ENCODE measurements at places on chromosomes 3 and 15.

DNA sequence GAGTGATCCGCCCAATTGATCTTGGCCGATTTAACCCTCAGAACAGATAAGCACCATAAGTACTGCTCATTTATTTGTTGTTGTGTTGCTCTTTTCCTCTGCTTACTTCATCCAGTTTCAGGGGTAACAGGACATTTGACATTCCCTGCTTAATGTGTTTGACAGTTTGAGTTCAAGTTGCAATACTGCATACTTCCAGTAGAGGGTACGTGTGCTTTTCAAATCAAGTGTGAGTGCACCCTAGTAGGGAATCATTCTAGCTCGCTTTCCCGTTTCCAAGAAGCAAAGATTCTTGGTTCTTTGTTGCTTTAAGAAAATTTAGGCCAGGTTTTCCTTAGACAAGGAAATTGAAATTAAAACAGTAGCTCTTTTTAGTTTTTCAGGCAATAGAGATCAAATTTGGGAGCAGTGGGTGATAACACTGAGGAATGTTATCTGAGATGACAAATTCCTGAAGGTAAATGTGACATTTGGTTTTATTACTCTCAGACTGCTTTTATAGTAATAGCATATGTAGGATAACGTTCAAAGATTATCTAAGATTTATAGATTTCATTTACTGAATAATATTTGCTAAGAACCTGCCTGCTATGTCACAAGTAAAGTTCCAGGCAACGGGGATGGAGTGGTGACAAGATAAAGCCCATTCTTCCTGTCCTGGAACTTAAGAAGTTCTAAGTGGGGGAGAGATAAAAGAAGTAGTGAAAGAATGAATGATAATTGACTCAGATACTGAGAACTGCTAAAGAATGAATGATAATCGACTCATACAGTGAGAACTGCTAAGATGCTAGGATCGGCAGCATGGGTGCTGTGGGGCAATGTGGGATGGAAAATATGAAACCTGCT, 73.3 kb downstream of the SYNPR start:
- no peak for DNase-seq

DNA sequence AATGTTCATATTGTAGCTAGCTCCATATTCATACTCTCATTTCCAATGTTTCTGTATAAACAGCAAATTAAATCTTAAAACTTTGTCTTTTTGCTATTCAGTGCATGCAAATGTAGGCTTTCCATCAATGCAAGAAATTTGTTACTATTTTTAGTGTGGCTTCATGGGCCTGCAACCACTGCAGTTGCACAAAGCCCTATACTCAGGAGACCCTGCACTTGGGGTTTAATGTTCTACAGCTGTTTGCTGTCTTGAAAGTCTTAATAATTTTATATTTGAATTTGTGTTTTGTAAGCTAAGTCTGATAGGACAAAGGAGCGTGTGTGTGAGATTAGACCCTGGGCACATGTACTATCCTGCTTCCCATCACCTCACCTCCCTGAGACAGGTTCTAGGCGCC, 9.6 kb downstream of the PYDC2 start:
- DNase-seq, result no peak

- no peak for DNase-seq
These were observed 657 bp downstream of the PATL2 start for GRCh38 chr15:44710236-44711095.

DNA sequence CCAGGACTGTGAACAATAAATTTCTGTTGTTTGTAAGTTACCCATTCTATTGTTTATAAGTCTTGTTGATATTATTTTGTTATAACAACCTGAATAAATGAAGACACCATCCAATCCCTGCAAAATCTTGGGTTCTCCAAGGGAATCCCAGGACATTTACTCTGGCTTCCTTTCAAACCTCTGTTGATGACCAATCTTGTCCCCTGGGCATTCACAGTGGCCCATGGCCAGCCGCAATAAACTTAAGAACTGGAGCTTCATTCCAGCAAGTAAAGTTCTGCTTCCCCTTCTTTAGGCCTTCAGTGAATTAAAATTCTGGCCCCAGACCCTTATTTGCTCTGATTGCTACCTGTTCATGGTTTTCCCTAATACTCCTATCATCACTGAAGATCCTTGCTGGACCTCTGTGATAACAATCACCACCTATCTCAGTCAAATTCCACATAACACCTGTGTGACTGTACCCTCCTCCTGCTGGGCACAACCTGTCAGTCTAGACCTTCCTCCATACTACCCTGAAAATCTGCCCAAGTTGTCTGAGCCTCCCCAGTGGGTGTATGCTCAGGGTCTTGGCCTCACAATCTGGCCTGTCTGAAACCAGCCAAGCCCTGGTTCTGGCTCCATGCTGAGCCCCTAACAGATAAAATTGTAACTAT, 153.1 kb downstream of the SEMA6D start:
- no peak for DNase-seq

- DNase-seq, result no peak
These were observed 7.7 kb downstream of the MED12L start for GRCh38 chr3:151093148-151093547.

GRCh38 chr15:68620721-68621527, 42.1 kb downstream of the CORO2B start:
- DNase-seq, result no peak

DNA sequence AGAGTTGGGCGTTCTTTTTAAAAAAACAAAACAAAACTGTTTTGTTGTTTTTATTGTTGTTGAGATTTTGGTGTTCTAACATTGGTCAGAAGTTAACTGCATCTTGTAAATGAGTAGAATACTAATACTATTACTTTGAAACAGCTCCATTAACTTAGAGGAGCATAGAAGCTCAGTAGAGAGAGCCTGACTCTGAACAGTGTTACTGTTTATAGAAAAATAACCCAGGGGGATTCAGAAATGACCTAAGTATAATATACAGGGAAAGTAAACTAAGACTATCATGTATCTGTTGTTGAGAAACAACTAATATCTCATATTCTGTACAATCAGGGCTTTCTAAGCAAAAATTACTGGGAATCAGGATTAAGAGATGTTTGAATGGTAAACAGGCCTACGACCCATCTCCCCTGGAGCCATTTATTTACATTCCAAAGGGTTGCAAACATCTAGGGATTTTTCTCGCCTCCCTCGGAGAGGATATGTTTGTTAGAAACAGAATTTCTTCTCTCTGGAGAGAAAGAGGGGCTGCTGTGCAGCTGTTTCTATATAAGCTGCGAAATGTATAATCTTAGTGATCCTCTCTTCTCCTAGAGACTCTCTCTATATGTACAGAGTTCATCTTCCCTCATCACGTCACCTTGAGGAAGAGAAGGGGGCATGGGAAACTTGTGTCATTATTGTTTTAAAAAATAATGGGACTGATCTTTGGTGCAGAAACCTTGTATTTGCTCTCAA, 827.5 kb upstream of the DPPA4 start:
- no peak for DNase-seq

DNA sequence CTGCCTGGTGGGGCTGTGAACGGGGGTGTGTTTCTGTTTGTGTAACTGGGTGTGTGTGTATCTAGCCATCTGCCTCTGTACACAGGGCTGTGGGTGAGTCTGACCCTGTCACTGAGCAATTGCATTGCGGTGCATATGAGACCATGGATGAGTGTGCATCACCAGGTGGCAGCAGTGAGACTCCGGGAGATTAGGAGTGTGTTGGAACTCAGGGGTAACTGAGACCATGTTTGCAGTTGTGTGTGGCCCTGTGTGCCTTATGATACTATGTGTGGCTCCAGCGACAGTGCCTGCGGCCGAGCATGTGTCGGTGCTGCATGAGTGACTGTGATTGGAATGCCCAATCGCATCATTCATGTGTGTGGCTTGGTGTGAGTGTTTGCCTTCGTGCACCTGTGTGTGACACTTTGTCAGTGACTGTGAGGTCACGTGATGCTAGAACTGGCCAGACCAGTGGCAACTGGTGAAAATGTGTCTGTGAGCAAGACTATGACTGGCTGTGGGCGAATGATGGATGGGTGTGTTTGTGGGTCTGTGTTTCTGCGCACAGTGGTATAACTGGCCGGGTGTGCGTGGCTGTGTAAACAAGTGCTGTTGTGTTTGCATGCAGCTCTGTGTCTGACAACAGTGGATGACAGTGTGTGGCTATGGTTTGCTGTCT, 14.0 kb downstream of the VILL start:
- peak; percentile 25 for DNase-seq

DNA sequence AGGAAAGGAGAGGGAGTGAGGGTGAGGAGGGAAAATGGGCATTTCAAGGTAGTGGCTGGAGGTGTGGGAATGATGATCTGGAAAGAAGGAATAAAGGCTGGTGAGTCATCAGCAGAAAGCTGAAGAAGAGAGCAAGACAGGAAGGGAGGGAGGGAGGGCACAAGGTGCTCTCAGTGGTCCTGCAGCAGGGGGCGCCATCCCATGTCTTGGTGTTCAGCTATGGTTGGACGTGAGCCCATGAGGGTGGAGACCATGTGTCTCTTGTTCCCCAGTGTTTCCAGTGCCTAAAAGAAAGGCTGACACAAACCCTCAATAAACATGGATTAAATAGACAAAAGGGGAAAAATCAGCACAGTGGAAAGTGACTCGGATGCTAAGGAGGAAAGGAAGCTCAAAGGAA, 228.5 kb downstream of the NTRK3 start:
- no peak for DNase-seq

DNA sequence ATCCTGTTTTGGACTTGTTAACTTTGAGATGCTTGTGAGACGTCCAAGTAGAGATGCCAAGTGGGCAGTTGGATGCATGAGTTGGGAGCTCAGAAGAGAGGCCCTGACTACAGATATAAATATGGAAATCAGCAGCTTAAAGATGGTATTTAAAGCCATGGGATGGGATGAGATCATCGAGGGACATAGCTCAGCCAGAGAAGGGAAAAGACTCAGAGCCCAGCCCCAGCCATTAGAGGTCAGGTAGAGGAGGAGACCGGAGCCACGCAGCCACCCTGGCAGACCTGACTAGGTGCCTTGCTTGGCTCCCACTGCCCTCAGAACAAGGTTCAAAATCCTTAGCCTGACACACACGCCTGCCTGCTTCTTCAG, 31.1 kb downstream of the ATP2B2 start:
- no peak for DNase-seq

- no peak for DNase-seq
These were observed 48.9 kb downstream of the CACNA2D2 start for GRCh38 chr3:50454481-50455070.
